ENCODE measurements at places on chromosomes 11 and 22.

GRCh38 chr11:37264060-37264459 lies 666.0 kb upstream of the RAG2 start:
- DNase-seq: no peak

- no peak for DNase-seq
Observed at GRCh38 chr11:36054628-36055027, 110.8 kb downstream of the LDLRAD3 start.

DNA sequence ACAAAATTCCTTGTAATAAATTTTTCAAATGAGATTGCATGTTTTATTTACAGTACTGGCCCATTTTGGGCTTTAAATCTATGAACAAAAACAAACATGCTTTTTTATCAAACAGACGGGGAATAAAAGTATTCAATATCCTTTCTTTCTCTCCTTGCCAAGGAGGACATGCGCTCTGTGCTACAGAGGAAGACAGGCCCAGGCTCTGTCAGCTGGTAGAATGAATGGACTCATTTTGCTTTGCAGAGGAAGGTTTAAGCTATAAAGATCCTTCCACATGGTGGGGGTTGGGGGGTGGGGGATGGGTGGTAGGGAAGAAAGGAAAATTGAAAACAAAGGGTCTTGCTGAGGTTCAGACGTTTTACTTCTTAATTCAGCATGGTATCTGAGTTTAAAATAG lies 575.6 kb downstream of the INSC start:
- DNase-seq: no peak

GRCh38 chr11:10540546-10540914 lies 457 bp downstream of the RNF141 start:
- no peak for DNase-seq

DNA sequence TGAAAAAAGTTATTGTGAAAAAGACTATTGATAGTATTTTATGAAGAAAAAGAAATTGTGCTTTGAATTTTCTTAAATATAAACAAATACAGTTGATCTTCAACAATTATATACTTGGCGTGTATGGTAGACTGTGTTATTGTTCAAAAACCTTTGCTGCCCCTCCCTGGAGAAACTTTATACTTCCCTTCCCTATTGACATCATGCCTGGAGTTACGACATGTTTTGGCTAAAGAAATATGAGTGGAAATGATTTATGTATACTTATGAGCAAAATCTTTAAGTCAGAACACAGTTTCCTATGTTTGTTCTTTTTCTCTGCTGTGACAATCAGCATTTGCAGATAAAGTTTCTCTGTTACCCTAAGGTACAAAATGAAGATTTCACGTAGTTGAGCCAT lies 243.8 kb downstream of the TMEM135 start:
- no peak for DNase-seq

GRCh38 chr22:22746963-22747933 lies 102.8 kb downstream of the GGTLC2 start:
- DNase-seq: no peak

DNA sequence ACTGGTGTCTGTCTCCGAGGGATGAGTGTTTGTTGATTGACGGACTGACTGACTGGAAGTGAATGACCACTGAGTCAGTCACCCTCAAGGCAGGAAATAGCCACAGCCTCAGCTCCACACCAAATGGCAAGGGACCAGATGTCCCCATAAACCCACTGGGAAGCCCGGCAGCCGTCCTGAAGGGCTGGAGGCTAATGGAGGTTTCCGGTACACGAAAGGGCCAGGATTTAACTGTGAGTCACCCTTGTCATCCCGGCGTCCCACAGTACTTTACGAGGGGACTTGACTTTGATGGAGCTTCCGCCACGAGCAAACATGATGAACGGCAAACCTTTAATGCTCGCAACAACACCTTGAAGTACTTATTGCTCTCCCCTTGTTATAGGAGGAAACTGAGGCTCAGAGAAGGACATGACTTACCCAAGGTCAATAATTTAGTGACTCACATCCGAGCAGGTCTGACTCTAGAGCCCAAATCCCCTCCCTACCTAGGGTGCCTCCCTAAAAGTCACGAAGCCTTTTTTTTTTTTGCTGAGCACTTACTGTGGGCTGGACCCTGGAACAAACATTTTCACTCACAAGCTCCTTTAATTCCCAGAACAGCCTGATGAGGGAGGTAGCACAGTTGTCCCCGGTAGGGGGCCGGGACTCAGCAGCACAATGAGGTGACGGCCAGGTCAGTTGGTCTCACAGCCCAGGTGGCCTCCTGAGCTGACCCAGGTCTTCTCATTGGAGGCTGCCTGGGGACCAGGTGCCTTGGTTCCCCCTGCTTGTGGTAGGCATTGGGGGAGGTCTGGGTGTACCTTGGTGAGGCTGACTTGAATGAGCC lies 25.2 kb upstream of the GCAT start:
- no peak for DNase-seq

- DNase-seq: no peak
Observed at GRCh38 chr22:50396751-50397370, 53.7 kb downstream of the PPP6R2 start.

DNA sequence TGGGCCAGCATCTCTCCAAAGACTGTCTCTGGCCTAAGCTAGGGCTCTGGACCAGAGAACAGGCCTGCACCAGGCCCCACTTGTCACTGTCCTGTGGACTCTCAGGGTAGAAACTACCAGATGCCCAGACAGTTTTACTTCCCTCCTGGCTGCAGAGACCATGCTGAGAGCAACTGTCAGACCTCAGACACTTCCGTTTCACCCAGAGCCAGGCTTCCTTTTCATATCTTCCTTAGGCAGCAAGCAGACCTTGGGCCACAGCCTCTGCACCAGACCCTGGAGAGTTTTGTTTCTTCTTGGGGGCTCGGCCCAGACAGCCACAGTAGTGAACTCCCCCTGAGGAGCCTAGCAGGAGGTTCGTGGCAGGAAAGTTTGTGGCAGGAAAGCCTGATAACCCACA lies 12.1 kb upstream of the FCHSD2 start:
- peak; percentile 38 for DNase-seq

DNA sequence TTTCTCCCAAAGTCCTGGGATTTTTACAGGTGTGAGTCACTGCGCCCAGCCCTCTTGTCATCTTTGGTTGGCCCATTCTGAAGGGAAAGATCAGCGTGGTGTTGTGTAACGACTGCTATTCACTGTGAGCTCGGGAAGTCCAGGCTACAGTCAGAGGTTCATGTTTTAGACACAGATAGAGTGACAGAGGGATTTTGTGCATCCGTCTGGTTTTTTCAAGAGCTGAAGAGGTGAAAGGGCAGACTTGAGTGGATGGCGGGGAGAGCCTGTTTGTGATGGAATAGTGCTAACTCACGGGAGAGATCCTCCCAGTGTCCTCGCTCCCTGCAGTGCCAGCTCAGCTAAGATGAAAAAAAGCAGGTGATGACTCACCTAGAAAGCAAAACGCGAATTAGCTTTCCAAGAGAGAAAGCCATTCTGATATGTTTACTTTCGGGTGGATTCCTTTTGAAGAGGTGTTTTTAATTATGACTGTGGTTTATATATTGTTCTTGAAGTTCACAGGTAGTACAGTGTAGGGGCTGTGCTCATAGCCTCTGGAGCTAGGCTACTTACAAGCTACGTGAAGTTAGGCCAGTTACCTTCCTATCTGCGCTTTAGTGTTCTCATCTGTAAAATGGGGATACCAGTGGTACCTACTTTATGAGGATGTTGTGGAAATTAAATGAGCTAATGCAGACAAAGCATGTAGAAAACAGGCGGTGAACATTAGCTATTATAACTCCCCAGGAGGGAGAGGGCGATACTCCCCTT lies 67.2 kb downstream of the C11orf91 start:
- no peak for DNase-seq

DNA sequence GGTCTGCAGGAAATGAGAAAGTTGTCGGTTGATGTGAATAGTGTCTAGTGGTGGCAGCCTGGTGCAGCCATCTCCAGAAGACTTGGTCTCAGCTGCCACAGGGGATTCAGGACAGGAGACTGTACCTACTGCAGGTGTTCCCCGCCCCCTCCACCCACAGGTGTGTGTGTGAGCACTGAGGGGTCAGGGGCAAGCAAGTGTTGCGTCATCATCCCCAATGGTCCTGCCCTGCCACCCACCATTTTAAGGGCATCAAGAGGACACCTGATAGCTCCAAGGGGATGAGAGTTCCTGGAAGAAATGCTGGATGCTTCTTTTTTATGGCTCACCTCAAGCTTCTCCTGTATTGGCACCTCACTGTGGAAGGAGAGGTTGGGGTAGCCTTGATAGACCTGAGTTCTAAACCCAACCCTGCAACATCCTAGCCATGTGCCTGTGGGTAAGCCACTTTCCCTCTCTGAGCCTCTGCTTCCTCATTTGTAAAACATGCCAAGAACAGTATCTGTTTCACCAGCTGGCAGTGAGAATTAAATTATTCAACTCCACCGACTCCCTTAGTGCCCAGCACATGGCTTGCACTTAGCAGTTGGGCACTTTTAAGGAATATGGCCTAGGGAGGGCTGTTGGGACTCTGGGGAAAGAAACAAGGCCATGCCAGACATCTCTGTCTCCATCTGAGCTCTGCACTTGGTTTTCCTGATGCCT lies 6.1 kb downstream of the C11orf91 start:
- no peak for DNase-seq

DNA sequence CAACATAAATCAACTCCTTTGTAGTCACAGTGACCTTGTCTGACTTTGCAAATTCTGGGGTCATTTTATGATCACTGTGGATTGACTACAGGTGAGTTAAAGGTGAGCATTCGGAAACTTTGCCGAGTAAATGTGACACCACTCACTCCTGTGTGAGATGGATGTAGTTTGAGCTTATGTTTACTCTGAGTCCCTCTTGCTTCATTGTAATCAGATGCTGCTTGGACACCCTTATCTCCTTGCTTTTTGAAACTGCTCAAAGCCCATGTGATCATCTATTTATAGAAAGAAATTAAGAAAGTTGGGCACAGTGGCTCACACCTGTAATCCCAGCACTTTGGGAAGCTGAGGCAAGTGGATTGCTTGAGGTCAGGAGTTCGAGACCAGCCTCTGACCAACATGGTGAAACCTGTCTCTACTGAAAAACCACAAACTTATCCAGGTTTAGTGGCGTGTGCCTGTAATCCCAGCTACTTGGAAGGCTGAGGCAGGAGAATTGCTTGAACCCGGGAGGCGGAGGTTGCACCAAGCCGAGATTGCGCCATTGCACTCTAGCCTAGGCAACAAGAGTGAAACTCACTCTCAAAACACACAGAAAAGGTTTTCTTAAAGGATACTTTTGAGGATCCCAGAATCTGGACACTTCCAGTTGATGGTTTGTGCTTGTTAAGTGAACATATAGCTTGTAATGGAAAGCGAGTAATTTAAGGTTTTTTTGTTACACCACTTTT lies 7.2 kb downstream of the FAM118A start:
- DNase-seq: no peak

DNA sequence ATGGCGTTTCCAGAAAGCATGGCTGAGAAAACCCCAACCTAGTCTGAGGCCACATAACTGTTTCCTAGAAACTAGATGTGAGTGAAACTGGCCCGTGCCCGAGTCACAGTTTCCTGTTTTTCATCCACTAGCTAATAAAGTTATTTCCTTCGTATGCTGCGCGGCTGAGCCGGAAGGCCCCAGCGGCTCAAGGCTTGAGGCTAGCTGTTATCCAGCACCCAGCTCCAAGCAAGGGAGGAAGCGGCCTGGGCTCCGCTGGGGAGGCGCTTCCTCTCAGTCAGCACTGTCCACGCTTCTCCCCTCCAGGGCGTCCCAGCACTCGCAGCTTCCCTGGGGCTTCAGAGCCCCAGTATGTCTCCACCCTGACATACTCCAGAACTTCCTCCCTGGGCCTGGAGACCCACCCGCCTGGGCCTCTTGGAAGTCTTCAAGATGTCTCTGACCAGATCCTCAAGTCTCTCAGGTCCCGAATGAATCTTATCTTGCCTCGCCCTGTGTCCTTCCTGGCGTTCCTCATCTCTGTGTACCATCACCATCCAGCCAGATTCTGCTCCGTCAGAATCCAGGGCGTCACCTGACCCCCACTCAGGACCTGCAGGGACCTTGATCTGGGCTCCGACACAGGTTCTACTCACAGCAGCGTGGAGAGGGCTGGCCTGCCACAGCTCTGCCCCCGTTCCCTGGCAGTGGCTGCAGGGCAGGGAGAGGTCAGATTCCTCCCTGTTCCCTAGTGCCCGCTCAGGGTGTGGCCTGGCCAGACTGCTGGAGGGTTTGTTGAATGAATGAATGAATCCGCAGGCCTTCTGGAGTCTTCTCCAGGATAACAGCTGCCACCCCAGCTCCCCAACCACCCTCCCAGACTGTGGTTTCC lies 81.9 kb downstream of the LRRC32 start:
- peak; percentile 32 for DNase-seq

DNA sequence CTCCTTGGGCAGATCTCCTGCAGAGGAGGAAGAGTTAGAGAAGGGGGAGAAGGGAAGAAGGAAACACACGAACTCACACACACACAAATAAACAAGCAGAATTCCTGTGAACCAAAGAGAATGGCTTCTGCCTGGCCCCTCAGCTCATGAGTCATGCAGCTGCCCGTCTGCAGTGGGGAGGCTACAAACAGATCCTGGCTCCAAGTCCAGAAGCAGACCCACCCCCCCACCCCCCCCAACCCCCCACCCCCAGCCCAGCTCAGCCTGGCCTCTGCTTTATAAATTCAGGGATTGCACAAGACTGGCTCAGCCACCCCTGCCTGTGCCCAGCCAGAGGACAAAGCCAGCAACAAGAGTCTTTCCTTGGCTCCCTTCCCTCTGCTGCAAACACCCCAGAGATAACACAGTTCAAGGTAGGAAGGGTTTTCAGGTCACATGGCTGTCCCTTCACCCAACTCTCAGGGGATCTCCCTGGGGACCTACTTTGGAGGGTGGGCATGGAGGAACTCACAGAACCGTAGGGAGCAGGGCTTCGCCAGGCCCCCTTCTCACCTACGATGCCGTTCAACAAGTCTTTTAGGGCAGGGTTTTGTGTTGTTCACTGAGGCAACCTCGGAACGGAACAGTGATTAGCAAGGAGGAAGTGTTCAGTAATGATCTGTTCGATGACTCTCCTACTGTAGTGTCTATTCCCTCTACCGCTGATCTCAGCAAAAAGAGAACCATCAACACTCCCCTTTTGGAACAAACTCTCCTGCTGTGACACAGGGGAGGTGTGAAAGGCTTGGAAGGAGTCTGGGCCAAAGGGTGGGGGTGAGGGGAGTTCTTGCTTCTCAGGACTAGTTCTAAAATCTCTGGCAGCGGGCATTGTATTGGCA lies 35.5 kb downstream of the RPL27A start:
- no peak for DNase-seq

- DNase-seq: no peak
Observed at GRCh38 chr11:45659818-45660160, 5.6 kb downstream of the CHST1 start.

DNA sequence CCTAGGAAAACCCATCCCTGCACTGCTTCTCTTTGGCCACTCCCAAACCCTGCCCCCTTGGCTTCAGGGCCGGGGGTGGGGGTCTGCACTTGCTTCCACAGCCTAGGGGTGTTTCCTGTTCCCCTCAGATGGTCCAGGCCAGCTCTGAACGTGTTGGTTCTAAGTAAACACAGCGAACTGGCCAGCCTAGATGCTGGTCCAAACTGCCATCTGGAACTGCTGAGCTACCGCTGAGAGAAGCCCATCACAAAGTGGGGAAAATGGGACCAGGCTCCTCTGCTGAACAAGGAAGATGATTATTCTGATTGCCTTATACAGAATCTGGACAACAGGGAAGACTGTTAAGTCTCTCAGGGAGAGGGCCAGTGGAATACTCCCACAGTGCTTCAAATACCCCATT lies 23.5 kb upstream of the YPEL1 start:
- DNase-seq: no peak

- DNase-seq: no peak
Observed at GRCh38 chr11:46850829-46851380, 4.8 kb upstream of the CKAP5 start.

GRCh38 chr11:31874631-31875191 lies 63.6 kb upstream of the PAX6 start:
- no peak for DNase-seq

- no peak for DNase-seq
Observed at GRCh38 chr11:95922099-95922498, 1.8 kb downstream of the MTMR2 start.
